Subcutaneous adipose tissue (tissue), 4 donors: ENCODE measurements at places on chromosomes 5 and 9. TPM values are rescaled to one million over a fixed set of nuclear protein-coding genes. Genes with fewer than 3 reads are reported as not detected.

MTX3 gene
- total RNA-seq: 14.3 TPM

DMXL1 gene
- 79.6 TPM for total RNA-seq

MCIDAS gene
- not detected for total RNA-seq

LRRC70 gene
- total RNA-seq: 8.6 TPM

OR4F3 gene
- total RNA-seq: not detected

HOMER1 gene
- 3.1 TPM for total RNA-seq

ACTBL2 gene
- total RNA-seq: not detected

IFNB1 gene
- not detected for total RNA-seq

ATP10B gene
- total RNA-seq: not detected

ANKRD18A gene
- total RNA-seq: not detected

CYLC2 gene
- total RNA-seq: not detected

SLC34A3 gene
- not detected for total RNA-seq

KIF12 gene
- not detected for total RNA-seq

GABRA1 gene
- total RNA-seq: not detected

HACD4 gene
- 3.5 TPM for total RNA-seq

RIGI gene
- total RNA-seq: 8.8 TPM
